ENCODE measurements at places on chromosomes 16 and 17. TPM values are rescaled to one million over a fixed set of nuclear protein-coding genes. Genes with fewer than 3 reads are reported as not detected.

Gene TNK1
- 0.23 TPM for total RNA-seq

Gene RSL1D1
- total RNA-seq: 134 TPM

Gene CCL16
- not detected for total RNA-seq

Gene ABAT
- 2.4 TPM for total RNA-seq

Gene SLC47A1
- total RNA-seq: 0.35 TPM

Gene SLC5A11
- total RNA-seq: 0.29 TPM

Gene SLC6A4
- 2.5 TPM for total RNA-seq

Gene RNF222
- total RNA-seq: not detected

Gene DNASE1L2
- total RNA-seq: 0.82 TPM

Gene AFMID
- total RNA-seq: 64.7 TPM

Gene CLDN9
- total RNA-seq: not detected

Gene CCL8
- not detected for total RNA-seq

Gene C16orf54
- not detected for total RNA-seq

Gene RIPOR1
- 181 TPM for total RNA-seq

Gene SPATA22
- total RNA-seq: not detected

Gene EPN2
- 53.4 TPM for total RNA-seq

Gene NMT1
- 205 TPM for total RNA-seq

Gene CCT6B
- 1.8 TPM for total RNA-seq

Gene TLCD2
- 0.78 TPM for total RNA-seq

Gene NLGN2
- 21.7 TPM for total RNA-seq

Gene CACNG3
- total RNA-seq: not detected

Gene ALOXE3
- not detected for total RNA-seq

Gene ACE
- 117 TPM for total RNA-seq

Gene NOXO1
- total RNA-seq: not detected

Gene PRSS33
- total RNA-seq: not detected

Gene RAB11FIP4
- 1.2 TPM for total RNA-seq

Gene TSPOAP1
- 0.05 TPM for total RNA-seq

Gene KRTAP1-1
- not detected for total RNA-seq

Gene KRTAP4-6
- total RNA-seq: not detected

Gene MGRN1
- 87.1 TPM for total RNA-seq

Gene ZNF213
- total RNA-seq: 7.5 TPM

Gene HCFC1R1
- 32.6 TPM for total RNA-seq

Gene PYY
- not detected for total RNA-seq

Gene DLX4
- not detected for total RNA-seq
